ENCODE measurements at places on chromosomes 3 and 15.
A peak's percentile ranks its signal among the peaks of the same experiment; 100 is the strongest.

DNA sequence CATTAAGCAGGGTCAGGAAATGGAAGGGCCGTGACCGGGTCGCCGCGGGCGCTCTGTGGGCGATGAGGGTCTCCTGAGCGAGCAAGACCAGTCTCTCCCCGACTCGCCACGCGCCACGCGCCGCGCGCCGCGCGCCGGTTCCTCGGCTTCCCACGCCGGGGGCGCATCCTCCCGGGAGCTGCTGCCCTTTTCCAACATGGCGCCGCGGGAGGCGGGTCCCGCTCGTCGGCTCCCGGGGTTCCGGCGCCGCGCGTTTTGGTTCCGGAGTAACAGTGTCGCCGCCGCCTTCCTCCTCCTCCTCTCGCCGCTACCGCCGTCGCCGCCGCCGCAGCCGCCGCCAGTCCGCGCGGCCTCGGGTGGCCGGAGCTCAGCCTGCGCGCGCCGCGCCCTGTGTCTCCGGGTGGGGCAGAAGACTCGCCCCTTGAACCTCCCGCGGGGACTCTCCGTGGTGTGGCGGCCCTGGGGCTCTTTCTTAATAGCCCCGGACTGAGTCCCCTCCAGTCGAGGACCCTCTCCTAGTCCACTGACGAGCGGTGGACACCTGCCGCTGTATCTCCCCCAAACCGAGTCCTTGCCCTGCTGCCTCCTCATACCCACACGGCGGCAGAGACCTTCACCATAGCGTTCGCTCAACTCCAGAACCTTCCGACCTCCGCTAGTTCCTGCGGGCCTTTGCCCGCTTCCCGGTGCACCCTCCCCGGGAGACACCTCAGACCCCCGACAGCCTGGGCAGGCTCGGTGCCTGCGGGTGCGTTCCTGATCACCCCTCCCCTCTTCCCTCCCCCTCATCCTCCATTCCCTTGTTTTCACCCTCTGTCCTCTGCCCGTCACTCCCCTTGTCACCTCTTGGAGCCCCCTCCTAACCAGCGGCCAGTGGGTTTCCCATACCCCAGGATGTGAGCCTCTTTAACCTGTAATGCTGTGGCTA is at the start of gene MAP2K5:
MAP2K5 (plus strand) TSS at position 284 of the 928 bp plus-strand sequence; CDS start at position 917, 633 bp downstream.
- DNase-seq, result peak; percentile 76

- DNase-seq, result no peak
These were observed 347.9 kb upstream of the STAC start for GRCh38 chr3:36032180-36033047.

DNA sequence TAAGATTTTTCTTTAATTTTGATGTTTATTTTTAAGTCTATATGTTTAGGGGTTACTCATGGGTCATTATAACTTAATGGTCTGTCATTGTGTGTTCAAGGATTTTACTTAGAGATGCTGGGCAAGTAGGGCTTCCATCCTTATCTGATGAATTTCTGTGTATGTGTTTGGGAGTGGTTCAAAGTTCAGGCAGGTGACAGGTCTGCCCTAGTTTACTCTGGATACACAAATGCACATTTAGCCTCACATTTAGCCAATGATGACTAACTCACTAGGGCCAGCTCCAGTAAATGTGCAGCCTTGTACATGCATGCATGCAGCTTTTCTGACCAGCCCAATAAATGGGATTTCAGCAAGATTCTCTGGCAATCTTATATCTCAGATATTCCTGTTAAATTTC is 554.1 kb downstream of the SI start:
- no peak for DNase-seq

DNA sequence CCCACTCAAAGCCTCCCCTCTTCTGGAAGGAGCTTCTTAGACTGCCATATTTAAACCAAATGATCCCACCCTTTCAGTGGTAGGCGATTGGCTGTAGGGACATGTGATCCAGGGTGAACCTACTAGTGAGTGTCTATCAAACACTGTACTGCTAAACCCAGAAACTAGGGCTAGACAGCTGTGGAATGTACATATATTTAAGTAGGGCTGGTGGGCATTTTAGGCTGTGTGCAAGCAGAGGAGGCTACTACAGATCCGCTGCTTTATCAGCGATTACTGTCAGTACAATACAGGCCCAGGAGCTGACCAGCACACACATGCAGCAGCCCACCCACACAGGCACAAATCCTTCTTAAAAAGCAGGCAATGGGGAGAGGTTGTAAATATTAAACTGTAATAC is 15.4 kb upstream of the LARP6 start:
- no peak for DNase-seq

GRCh38 chr3:23720059-23720458 is 85.7 kb upstream of the UBE2E1 start:
- DNase-seq, result no peak

- no peak for DNase-seq
These were observed 678.4 kb downstream of the ROBO2 start for GRCh38 chr3:77718311-77718710.

GRCh38 chr3:111351334-111351733 is 190.7 kb upstream of the CD96 start:
- DNase-seq, result no peak

DNA sequence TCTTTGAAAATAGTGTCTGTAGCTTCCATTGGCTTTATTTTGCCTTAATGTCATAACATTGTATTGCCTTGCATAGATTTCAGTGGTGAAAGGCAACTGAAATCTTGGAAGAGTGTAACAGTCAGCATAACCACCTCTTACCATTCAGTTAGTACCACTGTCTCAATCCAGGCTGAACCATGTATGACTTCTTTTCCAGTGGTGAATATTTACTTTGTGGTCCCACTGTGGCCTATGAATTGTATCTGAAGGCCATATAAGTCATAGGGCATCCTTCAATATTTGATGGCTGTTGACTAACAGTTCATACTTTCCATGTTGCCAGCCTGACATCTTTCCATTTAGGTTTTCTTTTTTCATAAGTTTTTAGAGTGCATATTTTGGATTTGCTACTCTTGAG is 38.4 kb downstream of the MED12L start:
- DNase-seq, result no peak

DNA sequence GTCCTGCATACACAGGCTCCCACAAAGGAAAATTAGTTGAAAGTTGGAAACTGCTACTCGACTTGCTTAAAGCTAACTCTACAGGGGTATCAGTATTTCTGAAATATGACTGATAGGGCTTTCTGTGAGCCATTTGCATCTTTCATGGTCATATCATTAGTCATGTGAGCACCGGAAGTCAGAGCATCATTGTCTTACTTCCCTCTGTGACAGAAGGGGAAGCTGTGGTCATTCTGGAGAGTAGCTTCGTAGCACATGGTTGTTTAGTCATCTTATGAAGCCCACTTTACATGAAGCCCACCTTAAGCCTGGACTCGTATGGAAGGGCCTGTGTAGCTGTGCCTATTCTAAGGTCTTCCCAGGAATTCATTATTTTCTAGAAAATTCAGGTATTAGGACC is 69.0 kb downstream of the COL6A5 start:
- no peak for DNase-seq

GRCh38 chr3:347581-347980 is 151.0 kb downstream of the CHL1 start:
- no peak for DNase-seq

DNA sequence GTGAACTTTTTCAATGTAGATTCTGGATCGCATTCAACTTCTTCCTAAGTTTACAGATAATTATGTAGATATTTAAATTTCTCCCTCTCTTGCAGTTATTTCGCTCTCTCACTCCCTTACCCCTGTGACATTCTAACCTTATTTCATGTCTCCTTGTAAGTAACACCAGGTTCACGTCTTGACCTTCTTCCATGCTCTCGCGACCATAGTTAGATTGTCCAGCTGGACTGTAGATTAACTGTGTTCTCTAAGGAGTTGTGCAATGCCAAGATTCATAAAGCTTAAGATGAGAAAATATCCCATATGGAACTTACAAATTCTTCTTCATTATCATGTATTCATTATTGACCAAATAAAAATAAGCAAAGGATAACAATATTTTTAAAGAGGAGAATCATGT is 430.5 kb downstream of the GABRG3 start:
- no peak for DNase-seq

- DNase-seq, result no peak
These were observed 60.7 kb upstream of the SGO1 start for GRCh38 chr3:20246662-20247061.

DNA sequence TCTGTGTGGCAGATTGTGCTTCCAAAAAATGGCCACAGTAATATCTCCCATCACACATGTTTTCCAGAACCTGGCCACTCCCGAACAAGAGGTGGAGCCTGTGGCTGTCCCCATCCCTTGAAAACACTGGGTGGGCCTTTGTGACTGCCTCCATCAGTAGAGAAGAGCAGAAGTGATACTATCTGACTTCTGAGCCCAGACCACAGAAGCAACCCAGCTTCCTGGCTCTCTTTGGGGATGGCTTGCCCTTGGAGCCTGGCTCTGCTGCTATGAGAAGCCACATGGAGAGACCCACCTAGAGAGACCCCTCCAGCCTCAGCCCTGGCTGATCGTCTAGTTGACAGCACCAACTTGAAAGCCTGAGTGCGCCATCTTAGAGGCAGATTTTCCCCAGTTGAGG is 39.8 kb upstream of the CMTM8 start:
- DNase-seq, result no peak

- DNase-seq, result peak; percentile 53
These were observed 550 bp downstream of the RPP25 start for GRCh38 chr15:74955796-74956647.

DNA sequence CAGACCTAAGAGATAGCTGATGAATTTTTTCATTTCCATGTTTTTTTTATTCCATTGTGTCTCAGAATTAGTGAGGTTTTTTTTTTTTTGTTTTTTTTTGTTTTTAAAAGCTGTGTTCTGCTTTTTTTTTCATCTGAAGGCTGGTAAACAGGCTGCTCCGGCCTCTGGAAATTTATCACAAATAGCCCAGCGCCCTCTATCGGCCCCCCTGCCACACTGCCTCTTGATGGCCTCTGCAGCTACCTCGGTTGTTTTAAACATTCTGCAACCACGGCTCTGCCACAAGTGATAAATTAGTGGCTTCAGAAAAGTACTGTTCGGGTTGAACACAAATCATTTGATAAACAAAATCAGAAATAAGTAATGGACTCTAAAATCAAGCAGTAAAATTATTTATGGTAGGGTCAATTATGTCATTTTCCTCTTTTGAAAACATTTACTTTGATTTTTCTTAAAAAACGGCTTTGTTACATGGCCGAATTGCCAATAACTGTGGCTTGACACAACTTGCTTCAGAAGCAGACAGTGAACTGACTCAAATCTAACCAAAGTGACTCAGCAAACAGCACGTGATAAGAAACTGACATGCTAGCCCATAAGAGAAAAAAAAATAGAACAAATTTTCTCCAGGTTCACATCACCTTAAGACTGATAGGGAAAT is 87.8 kb downstream of the RSL24D1 start:
- DNase-seq, result peak; percentile 27

- DNase-seq, result no peak
These were observed 14.1 kb downstream of the SLCO3A1 start for GRCh38 chr15:91867581-91868026.

GRCh38 chr15:64503640-64504039 is 43.3 kb downstream of the ZNF609 start:
- DNase-seq, result no peak

GRCh38 chr3:194395778-194396538 is 3.1 kb downstream of the GP5 start:
- DNase-seq, result peak; percentile 12

- no peak for DNase-seq
These were observed 41.2 kb downstream of the CRYBG3 start for GRCh38 chr3:97863031-97863430.

- DNase-seq, result no peak
These were observed 9.6 kb upstream of the ANP32A start for GRCh38 chr15:68830141-68830785.

DNA sequence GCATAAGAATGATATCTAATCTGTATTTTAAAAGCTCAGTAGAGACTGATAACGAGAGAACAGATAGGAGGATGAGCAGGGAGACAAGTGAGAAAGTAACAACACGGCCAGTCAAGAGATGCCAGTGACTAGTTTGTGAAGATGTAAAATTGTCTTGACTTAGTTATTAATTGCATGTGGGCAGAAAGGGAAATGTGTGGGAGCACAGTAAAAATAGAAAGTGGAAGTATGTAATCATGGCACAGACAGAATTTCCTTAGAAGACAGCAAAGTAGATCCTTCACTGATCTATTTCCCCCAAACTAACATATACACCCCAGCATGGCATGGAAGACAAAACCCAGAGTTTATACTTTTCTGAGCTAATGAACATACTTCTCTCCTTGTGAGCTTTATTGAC is 344.5 kb downstream of the FGF12 start:
- DNase-seq, result no peak

- DNase-seq, result no peak
These were observed 78.8 kb upstream of the UBE2E1 start for GRCh38 chr3:23726811-23727548.

GRCh38 chr15:31020542-31020941 is 29.1 kb upstream of the MTMR10 start:
- no peak for DNase-seq

- peak; percentile 56 for DNase-seq
These were observed 45.8 kb upstream of the TRA2B start for GRCh38 chr3:185983495-185984141.

- DNase-seq, result no peak
These were observed 435.6 kb upstream of the GRM7 start for GRCh38 chr3:6425289-6425820.

DNA sequence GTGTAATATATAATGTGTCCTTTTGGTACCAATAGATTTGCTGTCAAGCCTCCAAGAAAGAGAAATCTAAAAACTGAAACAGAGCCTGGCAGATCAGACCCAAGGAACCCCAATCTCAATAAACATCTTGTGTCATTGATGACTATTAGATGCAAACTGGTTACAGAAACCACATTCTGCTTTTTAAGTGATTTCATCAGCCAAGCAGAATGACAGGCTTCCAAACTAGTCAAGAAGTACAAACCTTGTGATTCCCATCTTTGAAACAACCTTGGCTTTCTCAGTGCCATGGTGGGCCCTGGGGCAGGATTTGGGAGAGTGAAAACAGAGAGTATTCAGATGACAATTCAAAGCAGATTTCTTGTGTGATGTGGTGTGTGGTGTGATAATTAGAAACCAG is 45.6 kb upstream of the STRIT1 start:
- DNase-seq, result no peak

DNA sequence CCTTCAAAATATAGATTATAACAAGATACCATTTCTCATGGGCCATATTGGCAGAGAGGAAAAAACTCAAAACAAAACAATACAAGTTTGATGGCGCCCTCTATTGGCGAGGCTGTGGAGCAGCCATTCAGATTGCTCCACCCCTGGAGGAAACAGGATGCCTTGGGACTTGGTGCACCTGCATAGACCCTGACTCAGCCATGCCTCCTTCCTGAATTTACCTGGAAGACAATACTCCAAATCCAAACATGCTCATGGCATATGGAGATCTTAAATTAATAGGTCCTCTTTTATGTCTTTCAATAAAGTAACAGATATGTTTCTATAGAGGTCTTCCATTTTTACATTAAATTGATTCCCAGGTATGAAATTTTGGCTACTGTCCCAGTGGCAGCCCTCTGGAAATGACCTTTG is 90.0 kb downstream of the APBA2 start:
- DNase-seq, result peak; percentile 77

DNA sequence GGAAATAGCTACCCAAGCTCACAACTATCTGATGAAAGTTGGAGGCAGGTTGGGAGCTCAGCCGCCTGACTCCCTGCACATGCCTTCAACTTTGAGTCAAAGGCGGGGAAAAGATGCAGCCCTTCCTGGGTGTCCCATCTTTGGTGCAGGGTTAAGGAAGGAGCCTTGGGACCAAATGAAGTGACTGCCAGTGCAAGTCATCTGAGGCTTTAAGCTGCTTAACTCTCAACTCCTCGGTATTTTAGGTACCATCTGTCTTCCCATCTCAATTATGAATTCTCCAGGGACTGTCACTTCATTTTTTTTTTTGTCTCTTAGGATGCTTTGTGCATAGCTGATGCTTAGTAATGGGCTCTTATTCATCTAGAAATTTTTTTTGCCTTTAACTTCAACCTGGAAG is 408.8 kb upstream of the C2CD4B start:
- no peak for DNase-seq
